Myocyte (in vitro differentiated cells): ENCODE measurements at places on chromosomes 13 and 19. TPM values are rescaled to one million over a fixed set of nuclear protein-coding genes. Genes with fewer than 3 reads are reported as not detected.

Gene C13orf42
- total RNA-seq, result not detected in 2 replicates

Gene FAM98C
- 11.7 and 11.8 TPM in 2 replicates for total RNA-seq

Gene ACER1
- not detected in 2 replicates for total RNA-seq

Gene TEX101
- total RNA-seq, result not detected in 2 replicates

Gene SLC46A3
- 18.4 and 20.4 TPM in 2 replicates for total RNA-seq

Gene ZNF264
- total RNA-seq, result 24.1 and 29.2 TPM in 2 replicates

Gene SEMA6B
- total RNA-seq, result 373 and 483 TPM in 2 replicates

Gene MED4
- total RNA-seq, result 21.6 and 34.5 TPM in 2 replicates
